ENCODE measurements at places on chromosomes 4 and X.

GRCh38 chr4:181108237-181108636 lies 1135.0 kb upstream of the TENM3 start:
- no peak for DNase-seq

- no peak for DNase-seq
Measured at GRCh38 chrX:18291006-18291545, 63.4 kb downstream of the SCML2 start.

- DNase-seq: no peak
Measured at GRCh38 chr4:189765301-189765700, 175.4 kb upstream of the FRG1 start.

DNA sequence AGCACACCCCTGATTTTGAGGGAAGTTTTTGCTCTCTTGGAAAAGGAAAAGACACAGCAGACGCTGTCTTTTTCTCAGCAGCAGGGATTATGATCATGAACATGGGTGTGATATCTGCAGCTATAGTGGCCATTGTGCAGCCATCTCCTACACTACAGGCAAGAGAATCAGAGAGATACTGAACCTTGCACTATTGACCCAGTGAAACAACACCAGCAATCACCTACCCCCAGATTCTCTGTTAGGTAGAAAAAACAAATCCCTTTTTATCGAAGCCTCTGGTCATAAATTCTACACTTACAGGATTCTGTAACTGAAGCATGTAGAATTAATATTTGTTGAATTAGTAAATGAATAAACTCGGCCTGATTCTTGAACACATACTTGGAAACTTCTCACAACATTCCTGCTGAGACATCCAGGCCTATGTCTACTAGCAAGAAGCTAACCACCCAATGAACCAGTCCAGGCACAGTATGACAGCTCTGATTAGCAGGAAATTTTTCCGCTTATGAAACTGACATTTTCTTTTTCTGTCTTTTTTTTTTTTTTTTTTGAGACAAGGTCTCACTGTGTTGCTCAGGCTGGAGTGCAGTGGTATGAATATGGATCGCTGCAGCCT lies 5.0 kb upstream of the AFAP1 start:
- DNase-seq: no peak

DNA sequence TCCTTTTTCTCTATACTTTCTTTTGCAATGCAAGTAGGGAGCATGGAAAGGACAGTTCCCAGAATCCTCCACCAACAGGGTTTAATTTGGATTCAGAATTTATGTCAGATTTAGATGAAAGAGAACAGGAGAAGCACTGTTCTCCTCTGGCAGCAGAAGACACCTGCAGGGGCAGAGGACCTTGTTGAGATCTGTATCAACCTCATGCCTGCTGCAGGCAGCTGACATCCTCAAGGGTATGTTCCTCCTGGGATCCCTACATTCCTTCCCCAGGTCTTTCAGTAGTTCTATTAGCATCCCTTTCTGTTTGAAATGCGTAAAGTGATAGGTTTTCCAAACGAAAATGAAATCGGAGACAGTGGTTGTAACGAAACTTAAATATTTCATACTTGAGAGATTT lies 10.6 kb upstream of the GUCY1A1 start:
- DNase-seq: no peak
